ENCODE measurements at places on chromosomes 5 and 9.

GRCh38 chr5:149371296-149371962 lies 7.7 kb downstream of the IL17B start:
- DNase-seq, result peak; percentile 76

DNA sequence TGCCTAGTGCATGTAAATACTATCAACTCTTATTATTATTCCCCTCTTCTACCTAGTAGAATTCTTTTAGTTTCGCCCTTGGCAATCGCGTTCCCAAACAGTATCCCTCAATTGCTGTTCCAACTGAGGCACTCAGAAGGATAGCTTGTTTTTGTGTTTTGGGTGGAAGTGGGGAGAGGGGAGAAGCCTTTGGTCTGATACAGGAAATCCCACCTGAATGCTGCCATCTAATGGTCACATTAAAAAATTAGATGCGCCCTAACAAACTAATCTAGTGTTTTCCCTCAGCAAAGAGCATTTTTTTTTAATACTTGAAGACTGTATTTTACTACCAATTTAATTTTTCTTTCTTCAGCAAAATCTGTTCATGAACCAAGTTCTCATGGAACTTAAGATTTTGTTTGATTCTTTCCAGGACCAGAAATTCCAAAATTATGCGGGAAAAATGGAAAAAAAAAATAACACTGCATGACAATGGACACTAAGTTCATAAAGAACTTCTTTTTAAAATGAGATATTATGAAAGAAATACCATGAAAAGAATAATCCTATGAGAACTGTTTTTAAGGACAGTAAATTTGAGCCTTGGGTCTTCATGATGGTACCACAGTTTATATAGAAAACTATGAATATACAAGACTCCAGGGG lies 22.2 kb upstream of the GLDC start:
- peak; percentile 47 for DNase-seq

GRCh38 chr5:1500411-1501091 lies 23.2 kb downstream of the LPCAT1 start:
- peak; percentile 46 for DNase-seq

DNA sequence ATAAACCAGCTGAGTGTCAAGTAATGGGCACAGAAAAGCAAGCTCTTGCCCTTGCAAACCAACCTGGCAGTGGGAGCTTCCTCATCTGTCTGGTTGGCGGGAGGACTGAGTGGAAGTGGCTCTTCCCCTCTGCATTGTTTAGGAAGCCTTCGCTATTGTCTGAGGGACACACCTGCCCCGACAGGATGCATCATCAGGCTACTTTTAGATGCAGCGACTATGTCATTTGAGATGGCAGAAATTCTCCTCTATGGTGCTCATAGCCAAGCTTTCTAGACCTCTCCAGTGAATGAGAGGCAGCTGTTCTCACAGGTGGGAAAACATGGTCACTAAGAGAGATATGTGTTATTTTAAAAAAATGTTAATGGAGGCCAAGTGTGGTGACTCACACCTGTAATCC lies 104.0 kb downstream of the DOCK8 start:
- no peak for DNase-seq

- no peak for DNase-seq
Observed at GRCh38 chr9:77307166-77307565, 129.8 kb downstream of the VPS13A start.

GRCh38 chr9:105132606-105133005 lies 111.8 kb upstream of the SLC44A1 start:
- DNase-seq, result peak; percentile 54

Measured in AG08396 (cell line).